ENCODE measurements at places on chromosomes 11 and 22. TPM values are rescaled to one million over a fixed set of nuclear protein-coding genes. Genes with fewer than 3 reads are reported as not detected.

GRCh38 chr22:40302149-40302548 lies 44.2 kb upstream of the ADSL start:
- H3K27ac ChIP-seq: no peak overlapping the region
- H3K36me3 ChIP-seq: peaks cover 24% of the 10 kb centered on the region
- H3K27me3 ChIP-seq: no peaks in the 10 kb centered on the region
- H3K4me3 ChIP-seq: no peak overlapping the region

TEX54 gene
- total RNA-seq: not detected

GRCh38 chr11:9700105-9700801 lies 36.4 kb downstream of the SWAP70 start:
- peaks cover 12% of the 10 kb centered on the region for H3K36me3 ChIP-seq
- H3K4me3 ChIP-seq: no peak overlapping the region
- DNase-seq: no peak
- H3K27me3 ChIP-seq: no peaks in the 10 kb centered on the region

BCO2 gene
- 1.5 TPM for total RNA-seq

TMA7B gene
- not detected for total RNA-seq

RIMBP3B gene
- total RNA-seq: 0.59 TPM

- no peak overlapping the region for H3K4me3 ChIP-seq
- H3K36me3 ChIP-seq: no peaks in the 10 kb centered on the region
- no peaks in the 10 kb centered on the region for H3K27me3 ChIP-seq
- H3K4me1 ChIP-seq: peaks cover 57% of the 10 kb centered on the region
- H3K27ac ChIP-seq: no peak overlapping the region
These were observed 2.6 kb upstream of the SH3BP1 start for GRCh38 chr22:37636949-37637273.

DNA sequence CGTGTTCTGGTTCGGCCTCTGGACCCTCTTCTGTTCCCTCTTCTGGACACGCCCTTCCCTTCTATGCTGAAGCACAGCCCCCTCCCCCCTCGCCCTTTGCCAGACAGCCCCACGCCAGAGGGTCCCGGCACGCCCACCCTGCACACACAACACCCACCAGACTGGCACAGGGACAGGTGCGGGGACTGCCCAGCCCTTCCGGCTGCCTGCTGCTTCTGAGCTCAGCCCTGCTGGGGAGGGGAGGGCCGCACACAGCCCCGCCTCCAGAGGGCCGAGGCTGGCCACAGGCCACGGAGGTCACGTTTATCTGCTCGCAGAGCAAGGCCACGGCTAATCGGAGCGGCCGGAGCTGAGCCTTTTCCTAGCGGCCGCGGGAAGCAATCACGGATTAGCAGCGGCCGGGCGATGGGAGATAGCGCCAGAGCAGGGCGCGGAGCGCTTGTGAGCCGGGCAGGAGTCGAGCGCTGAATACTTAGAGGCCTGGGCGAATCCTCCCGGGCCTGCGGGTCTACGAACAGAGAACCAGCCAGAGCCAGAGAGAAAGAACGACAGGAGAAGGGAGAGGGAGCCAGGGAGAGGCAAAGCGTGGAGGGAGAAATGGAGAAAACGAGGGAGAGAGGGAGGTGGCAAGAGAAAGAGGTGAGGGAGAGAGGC lies 21.5 kb downstream of the OTUB1 start:
- no peak for DNase-seq
- H3K4me3 ChIP-seq: peak overlapping the region; percentile 62
- peaks cover 21% of the 10 kb centered on the region for H3K4me1 ChIP-seq
- H3K36me3 ChIP-seq: no peaks in the 10 kb centered on the region

DNA sequence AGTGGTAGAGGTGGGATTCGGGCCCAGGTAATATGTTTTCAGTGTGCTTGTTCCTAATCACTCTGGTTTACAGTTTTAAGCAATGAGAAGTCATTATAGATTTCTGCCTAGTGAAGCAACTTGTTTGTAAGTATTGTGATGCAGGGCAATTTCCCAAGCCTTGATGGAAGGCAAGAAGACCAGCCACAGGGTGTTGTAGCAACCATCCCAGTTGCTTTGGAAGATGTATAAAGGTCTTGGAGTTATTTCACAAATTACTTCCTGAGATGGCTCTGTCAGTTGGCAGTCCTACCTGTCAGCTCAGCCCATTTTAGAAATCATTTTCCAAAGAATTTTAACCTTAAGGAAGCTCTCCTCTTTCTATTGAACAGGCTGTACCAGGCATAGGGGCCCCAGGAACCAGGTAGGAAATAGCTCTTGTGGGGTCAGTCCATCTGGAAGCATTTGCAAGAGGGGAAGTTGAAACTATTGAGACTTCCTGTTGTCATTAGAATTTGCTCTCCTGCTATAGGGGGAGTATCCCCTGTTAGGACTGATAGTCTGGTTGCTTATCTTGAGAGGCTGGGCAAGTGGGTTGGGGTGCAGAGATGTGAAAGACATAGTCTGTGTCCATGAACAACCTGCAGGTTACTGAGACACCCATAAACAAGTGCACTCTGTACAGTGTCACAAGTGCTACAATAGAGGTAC lies 47.9 kb downstream of the STIM1 start:
- no peak overlapping the region for H3K27ac ChIP-seq
- H3K4me3 ChIP-seq: no peak overlapping the region
- no peaks in the 10 kb centered on the region for H3K36me3 ChIP-seq
- no peaks in the 10 kb centered on the region for H3K27me3 ChIP-seq

RRP7A gene
- total RNA-seq: 38.6 TPM

AMOTL1 gene
- total RNA-seq: 71.7 TPM

All from osteocyte (in vitro differentiated cells).